Caco-2 (cell line): ENCODE measurements at places on chromosomes 6 and 20. TPM values are rescaled to one million over a fixed set of nuclear protein-coding genes. Genes with fewer than 3 reads are reported as not detected.

- H3K27me3 ChIP-seq, result no peaks in the 10 kb centered on the region
- no peaks in the 10 kb centered on the region for H3K36me3 ChIP-seq
- DNase-seq, result no peak
Observed at GRCh38 chr6:39080246-39080875, 31.8 kb downstream of the GLP1R start.

DNA sequence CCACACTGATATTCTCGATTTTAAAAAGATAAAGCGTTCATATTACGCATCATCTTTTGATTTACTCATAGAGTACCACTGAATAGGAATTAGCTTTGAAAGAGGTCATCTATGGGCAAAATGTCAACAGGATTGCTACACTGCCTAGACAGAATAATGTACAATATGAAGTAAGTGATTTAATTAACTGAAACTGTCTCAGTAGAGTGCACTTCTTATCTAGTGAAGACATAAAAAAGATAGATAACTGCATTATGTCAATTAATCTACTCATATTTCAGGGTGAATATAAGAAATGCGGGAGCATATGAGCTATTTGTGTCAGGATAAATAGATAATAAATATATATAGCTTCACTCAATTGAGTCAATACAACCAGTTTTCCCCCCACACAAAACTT, 723.9 kb downstream of the EYS start:
- no peaks in the 10 kb centered on the region for H3K36me3 ChIP-seq
- H3K27me3 ChIP-seq, result no peaks in the 10 kb centered on the region
- peaks cover 9% of the 10 kb centered on the region for H3K4me1 ChIP-seq

DNA sequence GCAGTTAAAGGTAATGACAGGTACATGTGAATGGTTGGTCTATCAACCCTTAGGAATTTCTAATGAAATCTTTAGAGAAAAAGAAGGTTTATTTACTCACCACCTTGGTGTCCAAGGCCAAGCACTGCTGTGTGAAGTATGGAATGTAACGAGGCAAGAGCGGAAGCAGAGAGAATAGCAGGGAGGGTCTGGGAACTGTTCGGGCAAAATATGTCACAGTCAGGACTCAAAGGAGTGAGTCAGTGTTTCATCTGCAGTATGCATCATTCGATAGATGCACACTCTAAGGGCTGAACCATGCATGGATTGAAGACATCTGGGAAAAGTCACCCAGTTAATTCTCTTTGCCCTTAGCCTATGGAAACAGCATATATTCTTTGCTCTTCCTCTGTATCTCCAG, 33.2 kb downstream of the ADGRF5 start:
- no peaks in the 10 kb centered on the region for H3K36me3 ChIP-seq
- DNase-seq, result no peak
- no peak overlapping the region for H3K27ac ChIP-seq
- no peak overlapping the region for H3K4me3 ChIP-seq

DNA sequence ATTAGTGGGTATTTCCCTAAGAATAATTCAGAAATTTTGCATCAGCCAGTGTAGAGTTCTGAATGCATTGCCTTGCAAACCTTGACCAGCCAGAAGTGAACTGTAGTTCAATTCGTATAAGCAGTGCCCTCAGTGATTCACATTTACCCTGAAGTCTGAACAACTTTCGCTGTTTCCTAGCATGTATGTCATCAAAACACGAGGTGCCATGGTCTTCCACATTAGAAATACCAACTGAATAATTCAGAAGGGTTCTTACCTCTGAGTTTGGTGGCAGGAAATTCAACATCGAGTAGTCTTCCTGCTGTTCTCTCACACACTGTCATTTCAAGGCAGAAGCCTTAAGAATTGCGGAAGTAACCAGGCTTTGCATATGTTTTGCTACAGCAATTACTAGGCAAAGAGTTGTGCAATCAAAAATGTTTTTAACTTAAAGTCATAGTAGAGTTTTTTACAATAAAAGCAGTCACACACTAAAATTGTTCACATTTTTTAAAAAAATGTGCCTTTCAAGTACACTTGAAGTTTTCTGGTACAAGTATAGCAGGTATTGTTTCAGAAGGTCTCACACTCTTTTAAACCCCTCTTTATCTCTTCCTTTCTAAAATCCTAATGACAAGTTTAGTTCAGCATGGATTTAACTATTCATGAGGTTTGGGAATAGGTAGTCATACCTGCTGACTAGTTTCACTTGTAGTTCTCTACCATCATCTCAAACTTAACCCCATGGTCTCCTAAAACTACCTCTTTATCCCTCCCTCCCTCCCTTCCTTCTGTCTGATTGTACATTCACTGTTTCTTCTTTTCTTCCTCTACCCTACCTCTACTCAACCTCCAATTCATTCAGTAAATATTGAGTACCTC, 118.3 kb downstream of the STXBP5 start:
- H3K27ac ChIP-seq, result no peak overlapping the region
- H3K27me3 ChIP-seq, result no peaks in the 10 kb centered on the region
- H3K4me1 ChIP-seq, result no peaks in the 10 kb centered on the region
- no peak for DNase-seq
- no peak overlapping the region for H3K4me3 ChIP-seq
- H3K36me3 ChIP-seq, result no peaks in the 10 kb centered on the region

GRCh38 chr6:160177220-160177619, 55.6 kb downstream of the SLC22A1 start:
- no peak overlapping the region for H3K4me3 ChIP-seq
- no peak overlapping the region for H3K27ac ChIP-seq
- peaks cover 30% of the 10 kb centered on the region for H3K4me1 ChIP-seq
- no peaks in the 10 kb centered on the region for H3K36me3 ChIP-seq
- DNase-seq, result no peak

AFG1L gene
- 7.2 and 10.2 TPM in 2 replicates for total RNA-seq

TBXT gene
- total RNA-seq, result not detected in 2 replicates

DNA sequence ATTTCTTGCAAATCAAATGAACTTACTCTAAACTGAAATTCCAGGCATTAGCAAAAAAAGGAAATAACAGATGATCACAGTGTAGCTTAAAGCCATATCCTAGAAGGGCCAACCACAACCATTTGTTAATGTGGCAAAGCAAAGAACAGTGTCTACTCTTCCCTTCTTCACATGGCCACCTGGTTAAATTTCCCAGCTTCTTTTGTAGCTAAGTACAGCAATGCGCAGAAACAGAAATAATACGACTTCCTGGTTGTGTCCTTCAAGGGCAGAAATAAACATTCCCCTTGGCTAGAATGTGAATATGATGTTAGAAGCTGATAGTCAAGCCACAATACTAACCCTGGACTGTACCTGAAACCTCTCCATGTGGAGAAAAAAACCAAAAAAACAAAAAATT, 9.6 kb downstream of the SNX3 start:
- DNase-seq, result no peak
- H3K4me3 ChIP-seq, result no peak overlapping the region
- no peaks in the 10 kb centered on the region for H3K36me3 ChIP-seq
- H3K27me3 ChIP-seq, result no peaks in the 10 kb centered on the region
- H3K27ac ChIP-seq, result no peak overlapping the region
